ENCODE measurements at places on chromosomes 7 and 10.

DNA sequence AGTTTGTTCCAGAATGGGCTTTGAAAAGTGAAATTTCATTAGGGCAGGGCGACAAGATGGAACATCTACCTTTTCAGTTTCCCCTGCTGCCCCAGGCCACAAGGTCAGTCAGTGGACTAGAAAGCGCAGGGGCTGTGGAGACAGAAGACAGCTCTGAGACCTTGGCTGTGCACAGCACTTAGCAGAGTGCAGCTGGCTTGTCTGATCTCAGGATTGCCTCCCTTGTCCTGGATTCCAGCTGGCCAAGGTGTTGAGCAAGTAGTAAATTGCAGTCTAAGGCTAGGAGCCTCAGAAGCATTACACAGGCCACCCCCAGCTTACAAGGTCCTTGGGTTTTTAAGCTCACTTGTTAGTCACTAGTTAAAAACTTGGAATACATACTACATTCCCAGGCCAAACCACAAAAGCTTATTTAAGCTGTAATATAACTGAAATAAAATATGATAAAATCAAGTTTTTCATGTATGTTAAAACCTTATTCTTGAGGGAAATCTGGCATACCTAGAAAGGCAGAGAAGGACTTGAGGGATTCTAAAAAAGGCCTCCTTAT, 67.3 kb upstream of the NPY start:
- DNase-seq: no peak

DNA sequence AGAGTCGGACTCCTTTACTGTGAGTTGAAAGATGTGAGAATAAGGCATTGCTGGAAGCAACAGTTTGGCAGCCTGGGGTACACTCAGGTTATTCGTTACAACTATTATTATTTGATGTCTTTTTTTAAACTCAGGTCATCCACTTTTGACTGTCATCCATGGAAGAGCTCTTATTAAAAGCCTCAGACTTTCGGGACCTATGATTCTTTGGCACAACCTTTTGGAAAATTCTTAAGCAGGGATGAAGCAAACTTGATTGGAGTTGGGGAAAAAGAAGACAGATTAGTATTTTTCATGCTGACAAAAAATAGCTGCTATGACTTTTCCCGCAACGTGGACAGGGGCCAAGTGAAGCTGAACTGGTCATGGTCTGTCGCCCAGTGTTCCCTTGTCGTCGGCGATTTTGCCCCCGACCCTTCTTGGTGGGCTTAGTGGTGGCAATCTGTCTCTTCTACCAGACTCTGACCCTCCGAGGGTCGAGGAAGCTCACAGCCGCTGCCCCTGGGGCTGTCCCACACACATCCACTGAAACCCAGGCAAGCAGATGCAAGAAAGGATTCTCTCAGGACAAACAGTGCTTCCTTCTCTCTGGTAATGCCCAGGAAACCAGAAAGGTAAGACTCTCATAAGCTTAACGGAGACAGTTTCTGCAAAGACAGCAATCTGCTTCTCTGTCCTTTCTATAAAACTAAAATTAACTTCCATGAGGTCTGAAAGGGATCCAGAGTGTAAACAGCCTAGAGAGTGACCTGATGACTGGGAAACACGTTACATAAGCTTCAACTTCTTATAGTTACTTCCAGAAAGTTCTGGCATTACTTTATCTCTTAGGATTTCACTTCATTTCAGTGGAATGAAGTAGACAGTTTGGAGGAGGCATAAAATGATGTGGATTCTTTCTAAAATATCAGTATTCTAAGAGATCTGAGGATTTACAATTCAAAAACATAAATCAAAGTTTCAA, 1.0 kb downstream of the CPED1 start:
- DNase-seq: no peak

DNA sequence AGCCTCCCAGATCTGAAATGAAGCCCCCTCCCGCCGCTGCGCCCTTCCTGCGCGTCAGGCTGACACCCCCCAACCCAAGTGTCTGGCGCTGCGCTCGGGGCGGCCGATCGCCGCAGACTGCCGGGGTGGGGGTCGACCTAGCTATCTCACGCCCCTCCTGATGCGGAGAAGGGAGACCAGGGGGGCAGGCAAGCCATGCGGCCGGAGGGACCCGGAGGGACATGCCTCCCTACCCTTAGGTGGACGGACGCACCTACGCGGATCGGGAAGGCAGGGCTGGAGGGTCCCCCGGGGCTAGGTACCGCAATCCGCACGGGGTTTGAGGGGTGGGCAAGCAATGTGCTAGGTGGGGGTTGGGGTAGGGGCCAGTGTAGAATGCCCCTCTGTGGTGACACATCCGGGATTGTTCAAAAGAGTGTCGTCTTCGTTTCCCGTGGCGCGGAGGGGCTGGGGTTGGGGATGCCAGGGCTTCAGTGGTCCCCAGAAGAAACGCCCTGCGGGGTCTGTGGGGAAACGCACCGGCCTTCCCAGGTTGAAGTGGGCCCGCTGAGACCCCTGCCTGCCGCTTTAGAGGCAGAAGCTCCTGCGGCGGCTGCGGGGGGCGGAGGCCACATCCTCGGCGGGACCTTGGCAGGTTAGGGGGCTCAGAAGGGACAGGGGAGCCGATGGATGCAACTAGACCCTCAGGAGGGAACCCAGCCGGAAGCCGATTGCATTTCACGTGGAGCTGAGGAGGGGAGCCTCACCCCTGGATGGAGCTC, 913 bp downstream of the ADCYAP1R1 start:
- DNase-seq: no peak

DNA sequence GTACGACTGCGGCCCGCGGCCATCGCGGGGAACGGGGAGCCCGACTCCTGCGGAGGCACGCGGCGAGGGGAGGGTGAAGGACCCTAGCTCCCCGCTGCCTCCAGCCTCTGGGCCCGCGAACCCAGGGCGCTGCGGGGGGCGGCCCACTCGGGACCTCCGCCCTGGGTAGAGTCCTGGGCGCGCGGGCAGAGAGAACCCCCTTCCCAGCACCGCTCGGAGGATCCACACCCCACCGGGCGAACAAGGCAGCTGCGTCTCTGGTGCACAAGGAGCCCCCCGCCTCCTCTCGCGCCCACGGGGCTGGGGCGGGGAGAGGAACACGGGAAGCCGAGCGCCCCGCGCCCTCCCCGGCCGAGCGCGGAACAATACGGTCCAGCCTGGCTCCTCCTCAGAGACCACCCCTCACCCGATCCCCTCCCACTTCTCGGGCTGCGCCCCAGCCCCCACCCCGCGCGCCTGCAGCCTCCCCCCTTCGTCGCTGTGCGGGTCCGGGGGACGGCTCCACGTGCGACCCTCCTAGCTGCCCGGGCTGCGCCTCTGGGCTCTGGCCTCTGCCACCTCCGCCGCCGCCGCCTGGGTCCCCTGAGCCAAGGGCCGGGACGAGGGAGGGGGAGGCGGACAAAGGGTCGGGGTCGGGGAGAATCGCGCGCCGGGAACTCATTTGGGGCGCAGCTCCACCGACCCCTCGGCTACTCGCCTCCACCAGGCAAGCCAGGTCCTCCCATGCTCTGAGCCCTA, at the start of gene WDR86:
WDR86 (minus strand) TSS at position 372 of the 738 bp plus-strand sequence. CDS start 449 bp downstream, outside the sequence.
- DNase-seq: peak; percentile 30

DNA sequence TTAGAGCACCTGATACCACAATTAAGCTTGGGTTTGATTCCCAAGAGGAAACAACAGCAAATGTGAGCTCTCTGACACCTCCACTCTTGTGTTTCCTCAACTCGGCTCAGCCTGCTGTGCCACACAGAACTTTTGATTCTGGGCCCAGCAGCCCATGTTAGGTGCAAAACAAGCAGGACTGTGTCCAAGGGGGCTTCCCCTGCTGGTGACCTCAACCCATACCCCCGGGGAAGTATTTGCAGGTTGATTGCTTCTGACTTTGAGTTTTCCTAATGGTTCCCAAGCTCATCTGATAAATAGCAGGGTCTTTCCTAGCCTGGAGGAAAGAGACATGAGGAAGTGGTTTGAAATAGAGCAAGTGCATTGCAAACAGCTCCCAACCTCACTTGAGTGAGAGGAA, 43.5 kb upstream of the ADAM12 start:
- no peak for DNase-seq

- no peak for DNase-seq
These were observed 25.4 kb upstream of the EXOC6 start for GRCh38 chr10:92822964-92823363.

DNA sequence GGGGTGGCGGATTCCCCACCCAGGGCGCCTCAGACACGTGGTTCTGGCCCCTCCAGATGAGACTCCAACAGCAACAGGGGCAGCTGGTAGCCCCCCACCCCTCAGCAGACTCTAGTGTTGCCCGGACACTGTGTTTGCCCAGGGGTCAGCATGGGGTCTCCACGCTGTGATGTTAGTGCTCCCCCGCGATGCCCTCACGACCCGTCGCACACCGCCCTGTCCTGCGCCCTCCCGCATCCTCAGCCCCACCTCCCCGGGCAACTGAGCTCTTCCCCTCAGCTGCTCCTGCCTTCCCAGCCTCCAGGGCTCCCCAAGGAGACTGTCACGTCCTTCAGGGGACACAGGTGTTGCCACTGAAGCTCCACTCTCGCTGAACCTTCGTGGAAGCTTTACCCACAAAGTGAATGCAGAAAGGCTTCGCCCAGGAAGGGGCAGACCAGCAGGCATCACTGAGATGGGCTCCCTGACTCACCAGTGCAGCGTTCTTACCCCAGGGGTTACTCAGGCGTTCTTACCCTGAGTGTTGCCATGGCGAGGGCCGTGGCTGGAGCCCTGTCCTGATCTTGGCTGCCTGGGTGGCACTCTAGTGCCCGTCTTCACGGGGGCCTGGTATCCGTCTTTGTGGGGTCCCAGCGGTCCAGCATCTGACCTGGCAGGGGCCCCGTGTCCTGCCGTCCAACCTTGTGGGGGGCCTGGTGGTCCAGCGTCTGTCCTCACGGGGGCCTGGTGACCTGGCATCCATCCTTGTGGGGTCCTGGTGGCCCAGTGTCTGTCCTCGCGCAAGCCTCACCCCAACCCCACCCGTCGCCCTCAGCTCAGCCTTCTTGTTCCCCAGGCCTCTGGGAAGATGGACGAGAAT, 14.6 kb downstream of the DPYSL4 start:
- DNase-seq: no peak

- DNase-seq: no peak
These were observed 30.3 kb upstream of the TMEM273 start for GRCh38 chr10:49218480-49218879.

GRCh38 chr7:74258639-74259038, 4.4 kb upstream of the RFC2 start:
- DNase-seq: no peak

GRCh38 chr7:114689406-114689805, 232.5 kb upstream of the MDFIC start:
- DNase-seq: no peak

- DNase-seq: no peak
These were observed 24.1 kb downstream of the MINDY4 start for GRCh38 chr7:30795161-30795948.

GRCh38 chr7:63092951-63093350, 905.7 kb upstream of the ZNF722 start:
- no peak for DNase-seq

DNA sequence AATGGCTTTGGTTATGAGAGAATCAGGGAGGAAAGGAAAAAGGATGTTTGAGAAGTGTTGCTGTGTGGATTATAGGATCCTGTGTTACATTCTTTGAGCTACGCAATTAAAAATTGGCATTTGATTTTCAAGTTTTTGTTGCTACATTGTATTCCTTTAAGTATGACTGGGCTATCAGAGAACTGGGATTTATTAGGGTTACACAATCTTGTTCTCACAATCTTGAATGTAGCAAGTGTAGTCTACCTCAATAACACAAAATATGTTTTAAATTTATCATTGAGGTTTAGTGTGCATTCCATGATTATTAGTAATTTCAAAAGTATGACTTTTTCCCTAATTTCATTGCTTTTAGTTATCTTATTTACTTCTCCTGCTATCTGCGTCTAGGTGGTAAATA, 113.9 kb downstream of the CACNB2 start:
- DNase-seq: no peak

DNA sequence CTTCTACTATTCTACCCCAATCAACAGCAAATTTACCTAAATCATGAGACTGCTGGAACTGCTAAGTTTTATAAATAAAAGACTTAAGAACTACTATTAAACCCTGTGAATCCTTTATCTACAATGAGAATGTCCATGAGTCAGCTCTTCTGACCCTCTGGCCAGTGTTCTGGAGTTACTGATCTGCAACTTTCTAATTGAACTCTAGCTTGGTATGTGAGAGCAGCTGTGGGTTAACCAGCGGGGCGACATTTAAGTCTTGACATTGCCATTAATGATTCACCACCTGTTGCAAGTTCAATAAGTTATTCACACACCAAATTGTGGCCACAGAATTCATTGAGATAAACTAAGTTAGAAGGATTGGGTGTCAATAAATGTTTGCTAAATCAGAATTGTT, 359.8 kb downstream of the PCDH15 start:
- DNase-seq: no peak

DNA sequence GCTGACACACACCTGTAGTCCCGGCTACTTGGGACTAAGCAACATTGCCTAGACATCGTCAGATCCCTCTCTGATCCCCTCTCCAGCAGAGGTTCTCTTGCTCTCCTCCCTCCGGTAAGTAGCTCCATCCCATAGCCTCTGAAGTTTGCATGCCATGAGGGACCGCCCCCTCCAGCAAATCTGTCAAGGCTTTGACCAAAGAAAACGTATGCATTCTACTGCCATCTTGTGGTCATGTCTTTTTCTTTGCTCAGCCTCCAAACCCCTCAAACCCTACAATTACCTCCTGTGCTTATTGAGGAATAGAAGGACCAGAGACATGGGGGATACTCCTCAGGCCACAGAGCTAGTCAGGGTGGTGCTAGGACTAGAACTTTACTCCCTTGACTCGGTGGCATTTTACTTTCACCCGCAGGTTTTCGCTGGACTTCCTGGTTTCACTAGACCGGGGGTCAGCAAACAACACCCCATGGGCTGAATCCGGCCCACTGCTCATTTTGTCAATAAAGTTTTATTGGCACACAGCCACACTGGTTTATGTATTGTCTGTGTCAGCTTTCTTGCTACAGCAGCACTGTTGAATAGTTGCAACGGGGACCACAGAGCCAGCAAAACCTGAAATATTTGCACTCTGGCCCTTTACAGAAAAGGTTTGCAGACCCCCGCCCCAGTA, 202.6 kb upstream of the FOXK1 start:
- no peak for DNase-seq

GRCh38 chr10:99340650-99341049, 11.5 kb downstream of the CNNM1 start:
- DNase-seq: no peak

DNA sequence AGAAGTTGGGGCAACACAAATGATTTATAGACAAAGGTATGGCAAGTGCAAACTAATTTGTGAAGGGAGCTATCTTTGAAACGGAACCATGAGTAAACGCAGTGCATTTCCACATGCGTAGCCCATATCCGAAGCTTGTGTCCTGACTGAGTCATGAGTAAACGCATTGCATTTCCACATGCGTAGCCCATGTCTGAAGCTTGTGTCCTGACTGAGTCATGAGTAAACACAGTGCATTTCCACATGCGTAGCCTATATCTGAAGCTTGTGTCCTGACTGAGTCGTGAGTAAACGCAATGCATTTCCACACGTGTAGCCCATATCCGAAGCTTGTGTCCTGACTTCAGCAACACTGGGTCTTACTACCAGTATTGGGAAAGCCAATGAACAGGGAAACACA, 95.0 kb downstream of the CELF2 start:
- no peak for DNase-seq

GRCh38 chr10:18214691-18215563, 74.7 kb downstream of the CACNB2 start:
- no peak for DNase-seq

GRCh38 chr7:31890766-31891165, 179.4 kb downstream of the PDE1C start:
- no peak for DNase-seq

Data from stimulated activated naive CD4-positive, alpha-beta T cell (primary cell).